Hematopoietic multipotent progenitor cell treated with erythropoietin and hydrocortisone succinate and interleukin-3 and kit ligand, for 4 days (in vitro differentiated cells): ENCODE measurements at places on chromosomes 16 and 17.

DNA sequence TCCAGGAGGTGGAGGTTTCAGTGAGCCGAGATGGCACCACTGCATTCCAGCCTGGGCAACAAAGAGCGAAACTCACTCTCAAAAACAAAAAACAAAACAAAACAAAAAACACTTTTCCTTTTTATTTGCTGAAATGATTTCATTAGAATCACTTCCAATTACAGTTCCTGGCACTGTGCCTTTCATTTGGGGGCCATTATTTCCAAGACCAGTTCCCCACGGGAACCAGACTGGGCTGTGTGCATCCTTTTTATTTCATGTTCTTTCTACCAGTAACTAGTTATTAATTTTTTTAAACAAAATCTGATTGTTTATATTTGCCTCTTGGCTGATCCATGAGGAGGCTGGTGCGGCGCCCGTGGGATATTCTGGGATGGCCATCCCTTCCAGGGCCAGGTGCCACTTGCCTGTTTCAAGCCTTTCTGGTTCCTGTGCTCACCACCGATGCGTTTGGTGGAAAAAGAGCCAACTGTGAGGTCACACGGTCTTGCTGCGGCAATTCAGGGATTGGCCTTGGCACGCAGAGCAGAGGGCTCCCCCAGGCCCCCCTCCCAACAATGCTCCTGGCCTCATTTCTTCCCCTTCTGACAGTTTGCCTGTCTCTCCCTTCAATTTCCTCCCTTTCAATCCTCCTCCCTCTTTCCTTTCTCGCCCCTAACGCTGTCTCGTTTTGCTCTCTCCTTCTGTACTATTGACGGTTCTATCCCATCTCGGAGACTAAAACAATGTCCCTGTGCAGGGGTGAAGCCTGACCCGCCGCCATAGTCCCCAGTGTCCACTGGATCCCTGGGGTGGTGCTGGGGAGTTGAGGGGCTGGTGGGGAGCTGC is 13.4 kb downstream of the UBALD1 start:
- DNase-seq = peak; percentile 35

DNA sequence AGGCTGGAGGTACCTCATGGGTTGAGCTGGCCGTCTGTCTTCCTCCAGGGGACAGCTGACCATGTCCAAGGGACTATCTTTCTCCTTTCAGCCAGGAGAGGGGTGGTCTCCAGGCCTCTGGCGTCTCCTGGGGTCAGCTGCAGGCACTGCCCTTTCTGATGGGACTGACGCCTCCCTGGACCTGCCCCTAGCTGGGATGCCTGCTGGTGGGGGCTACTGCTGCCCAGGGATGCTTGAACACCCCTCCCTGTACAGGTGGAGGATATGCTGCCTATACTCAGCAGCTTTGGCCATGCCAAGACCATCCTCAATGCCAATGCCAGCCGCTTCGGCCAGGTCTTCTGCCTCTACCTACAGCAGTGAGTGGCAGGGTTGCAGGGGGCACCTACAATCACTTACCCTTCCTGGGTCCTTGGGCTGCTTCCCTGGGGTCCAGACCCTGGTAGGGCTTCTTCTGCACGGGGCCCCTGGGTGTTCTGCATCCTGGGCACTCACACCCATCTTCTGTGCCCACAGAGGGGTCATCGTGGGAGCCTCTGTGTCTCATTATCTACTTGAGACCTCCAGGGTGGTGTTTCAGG is 4.2 kb downstream of the MYO15B start:
- no peak for DNase-seq

GRCh38 chr16:55301385-55302008 is 22.5 kb upstream of the IRX6 start:
- DNase-seq = peak; percentile 24

GRCh38 chr17:16314189-16314588 is 39.1 kb downstream of the CENPV start:
- DNase-seq = no peak

DNA sequence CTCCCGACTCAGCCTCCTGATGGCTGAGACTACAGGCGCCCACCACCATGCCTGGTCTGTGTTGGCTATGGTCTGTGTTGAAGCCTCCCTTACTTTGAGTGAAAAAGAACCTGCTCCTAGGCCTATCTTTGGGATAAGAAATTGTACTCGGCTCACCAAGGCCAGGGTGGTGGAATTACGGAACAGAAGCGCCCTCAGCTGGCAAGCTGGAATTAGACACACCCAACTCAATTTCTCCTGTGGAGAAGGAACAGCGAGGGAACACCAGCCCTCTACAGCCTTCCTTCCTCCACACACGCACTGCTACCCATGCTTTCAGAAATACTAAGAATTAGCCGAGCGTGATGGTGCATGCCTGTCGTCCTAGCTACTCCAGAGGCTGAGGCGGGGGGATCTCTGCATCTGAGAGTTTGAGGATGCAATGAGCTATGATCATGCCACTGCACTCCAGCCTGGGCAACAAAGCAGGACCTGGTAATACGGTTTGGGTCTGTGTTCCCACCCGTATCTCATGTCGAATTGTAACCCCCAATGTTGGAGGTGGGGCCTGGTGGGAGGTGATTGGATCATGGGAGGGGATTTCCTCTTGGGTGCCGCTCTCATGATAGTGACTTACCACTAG is 40.1 kb upstream of the RBBP6 start:
- peak; percentile 68 for DNase-seq

DNA sequence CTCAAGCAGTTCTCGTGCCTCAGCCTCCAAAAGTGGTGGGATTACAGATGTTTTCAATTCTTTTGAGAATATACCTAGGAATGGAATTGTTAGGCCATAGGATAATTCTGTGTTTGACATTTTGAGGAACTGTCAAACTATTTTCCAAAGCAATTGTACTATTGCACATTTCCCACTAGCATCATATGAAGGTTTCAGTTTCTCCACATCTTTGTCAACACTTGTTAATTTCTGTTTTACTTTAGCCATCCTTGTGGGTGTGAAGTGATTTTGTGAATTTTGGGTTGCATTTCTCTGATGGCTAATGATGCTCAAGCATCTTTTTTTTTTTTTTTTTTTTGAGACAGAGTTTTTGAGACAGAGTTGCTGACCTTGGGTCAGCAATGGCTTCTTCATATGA is 6.2 kb downstream of the NT5M start:
- DNase-seq = no peak
